ENCODE measurements at places on chromosomes 3 and 15.

DNA sequence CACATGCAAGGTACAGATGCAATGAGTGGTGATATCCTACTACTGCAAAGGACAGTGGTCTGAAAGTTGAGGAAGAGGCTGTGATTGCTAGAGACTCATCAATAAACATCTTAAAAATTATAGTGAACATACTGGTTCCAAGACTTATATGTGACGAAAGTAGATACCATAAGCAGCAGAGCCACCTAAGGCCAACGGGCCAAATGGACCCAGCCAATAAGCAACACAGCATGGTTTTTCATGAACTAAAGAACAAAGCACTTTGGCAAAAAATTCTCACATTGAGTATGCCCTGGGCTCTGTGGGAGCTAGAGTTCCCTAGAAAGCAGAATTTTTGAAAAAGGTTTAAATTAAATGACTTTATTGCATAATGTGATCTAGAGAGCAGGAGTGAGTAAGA is 272.1 kb downstream of the SI start:
- DNase-seq, result no peak

DNA sequence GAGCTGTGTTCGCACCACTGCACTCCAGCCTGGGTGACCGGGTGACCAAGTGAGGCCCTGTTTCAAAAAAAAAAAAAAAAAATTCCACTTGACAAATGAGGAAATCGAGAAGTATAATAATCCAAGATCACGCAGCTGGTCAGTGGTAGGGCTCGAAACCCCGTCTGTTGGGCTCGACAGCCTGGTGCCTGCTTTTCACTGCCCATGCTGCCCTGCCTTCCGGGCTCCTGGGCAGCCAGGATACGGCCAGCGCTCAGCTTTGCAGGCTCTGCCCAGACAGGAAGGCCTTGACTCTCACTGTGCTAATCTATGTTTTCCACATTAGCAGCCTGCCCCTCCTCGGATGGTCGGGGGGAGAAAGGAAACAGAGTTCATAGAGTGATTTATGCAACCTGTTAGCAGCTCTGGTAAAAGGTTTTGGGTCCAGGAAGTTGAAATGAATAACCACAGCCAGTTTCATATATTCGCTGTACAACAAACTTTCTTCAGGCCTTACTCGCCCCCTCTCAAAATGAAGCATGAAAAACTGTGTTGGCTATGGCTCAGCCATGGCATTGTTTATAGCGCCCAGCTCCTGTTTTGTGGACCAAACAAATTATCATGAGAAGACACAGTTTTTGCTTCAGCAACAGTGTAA is 108.8 kb downstream of the XXYLT1 start:
- no peak for DNase-seq

GRCh38 chr3:17300441-17300840 is 415.7 kb downstream of the PLCL2 start:
- DNase-seq, result no peak

DNA sequence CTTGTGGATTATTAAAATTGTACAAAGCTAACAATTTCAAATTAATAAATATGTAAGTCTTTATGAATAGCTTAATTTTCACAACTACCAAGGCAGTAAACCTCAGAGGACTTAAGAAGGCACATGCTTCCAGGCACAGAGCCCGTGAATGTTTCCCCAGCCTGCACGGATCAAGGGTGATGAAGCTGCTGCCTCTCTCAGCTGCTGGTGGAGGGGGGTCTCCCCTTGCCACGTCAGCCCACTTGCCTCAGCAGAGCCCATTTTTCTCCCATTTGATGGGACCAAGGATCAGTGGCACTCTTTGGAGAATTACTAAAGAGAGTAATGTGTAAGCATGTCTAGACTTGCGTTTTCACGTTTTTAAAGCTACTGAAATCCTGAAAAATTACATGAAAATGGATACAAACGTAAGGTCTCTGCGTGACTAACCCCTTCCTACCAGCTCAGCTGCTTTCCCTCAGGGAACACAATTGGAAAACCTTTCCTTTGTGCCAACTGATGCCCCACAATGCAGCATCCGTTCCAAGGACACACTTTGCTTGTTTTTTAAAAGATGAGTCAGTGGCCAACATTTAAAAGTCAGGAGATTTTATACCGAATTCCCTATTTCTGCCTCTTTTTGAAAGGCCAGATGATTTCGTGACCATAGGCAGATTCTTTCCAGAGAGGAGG is 494.1 kb downstream of the GABRG3 start:
- DNase-seq, result no peak

- DNase-seq, result no peak
Measured at GRCh38 chr15:40957581-40958051, 4.3 kb downstream of the CHAC1 start.

GRCh38 chr15:58505581-58505980 is 73.8 kb downstream of the LIPC start:
- DNase-seq, result no peak

- no peak for DNase-seq
Measured at GRCh38 chr15:98842192-98842972, 165.2 kb downstream of the PGPEP1L start.

- DNase-seq, result no peak
Measured at GRCh38 chr15:85831415-85832113, 36.8 kb upstream of the KLHL25 start.

- DNase-seq, result no peak
Measured at GRCh38 chr3:70000028-70000410, 486 bp downstream of the SAMMSON start.

GRCh38 chr3:158109295-158109803 is 540 bp upstream of the RSRC1 start:
- no peak for DNase-seq

DNA sequence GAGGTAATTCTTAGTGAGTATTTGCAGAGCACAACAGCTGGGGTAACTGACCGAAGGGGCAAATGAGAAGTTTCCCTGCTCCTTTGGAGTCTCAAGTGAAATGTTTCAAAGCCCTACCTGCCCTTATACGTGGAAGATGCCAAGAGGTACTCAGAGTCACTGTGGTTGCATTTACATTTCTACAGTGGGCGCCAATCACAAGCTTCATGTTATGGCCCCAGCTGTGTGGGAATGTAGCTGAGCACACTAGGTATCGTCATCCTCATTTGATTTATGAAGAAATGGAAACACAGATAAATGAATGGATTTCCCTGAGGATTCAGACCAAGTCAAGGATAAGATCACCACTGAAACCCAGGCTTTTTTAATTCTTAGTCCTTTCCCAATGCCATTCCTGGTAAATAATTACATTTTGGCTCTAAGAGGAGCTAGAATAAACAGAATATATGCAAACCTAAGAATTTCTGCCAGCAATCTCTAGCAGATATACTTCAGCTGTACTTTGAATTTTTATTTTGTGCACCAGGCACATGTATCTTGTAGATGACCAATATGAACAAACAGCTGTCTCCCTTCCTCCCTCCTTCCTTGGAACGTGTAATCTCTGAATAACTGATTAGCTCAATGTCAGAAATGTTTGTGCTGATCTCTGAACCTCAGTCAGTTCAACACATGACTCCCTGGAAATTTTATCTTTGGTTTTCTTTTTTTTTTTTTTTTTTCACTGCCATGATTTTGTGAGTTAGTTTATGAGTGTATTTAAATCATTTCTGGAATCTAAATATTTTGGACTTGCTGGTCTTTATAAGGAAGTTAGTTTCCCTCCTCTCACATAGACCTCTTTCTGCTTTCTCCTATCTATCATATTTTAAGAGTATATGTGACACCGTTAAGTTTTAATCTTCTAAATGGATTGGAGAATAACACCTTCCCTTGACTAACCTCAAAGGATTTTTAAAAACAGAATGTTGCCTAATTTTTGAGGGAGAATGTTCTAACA is 69.2 kb downstream of the MAP2K5 start:
- DNase-seq, result no peak

All from stimulated activated CD8-positive, alpha-beta memory T cell treated with anti-CD3 and anti-CD28 coated beads, Interleukin-15, amount 100 ng/mL, for 4 hours (primary cell).